ENCODE measurements at places on chromosomes 7 and 10. TPM values are rescaled to one million over a fixed set of nuclear protein-coding genes. Genes with fewer than 3 reads are reported as not detected.

The FAM237B gene
- polyA plus RNA-seq: 0.08 TPM

DNA sequence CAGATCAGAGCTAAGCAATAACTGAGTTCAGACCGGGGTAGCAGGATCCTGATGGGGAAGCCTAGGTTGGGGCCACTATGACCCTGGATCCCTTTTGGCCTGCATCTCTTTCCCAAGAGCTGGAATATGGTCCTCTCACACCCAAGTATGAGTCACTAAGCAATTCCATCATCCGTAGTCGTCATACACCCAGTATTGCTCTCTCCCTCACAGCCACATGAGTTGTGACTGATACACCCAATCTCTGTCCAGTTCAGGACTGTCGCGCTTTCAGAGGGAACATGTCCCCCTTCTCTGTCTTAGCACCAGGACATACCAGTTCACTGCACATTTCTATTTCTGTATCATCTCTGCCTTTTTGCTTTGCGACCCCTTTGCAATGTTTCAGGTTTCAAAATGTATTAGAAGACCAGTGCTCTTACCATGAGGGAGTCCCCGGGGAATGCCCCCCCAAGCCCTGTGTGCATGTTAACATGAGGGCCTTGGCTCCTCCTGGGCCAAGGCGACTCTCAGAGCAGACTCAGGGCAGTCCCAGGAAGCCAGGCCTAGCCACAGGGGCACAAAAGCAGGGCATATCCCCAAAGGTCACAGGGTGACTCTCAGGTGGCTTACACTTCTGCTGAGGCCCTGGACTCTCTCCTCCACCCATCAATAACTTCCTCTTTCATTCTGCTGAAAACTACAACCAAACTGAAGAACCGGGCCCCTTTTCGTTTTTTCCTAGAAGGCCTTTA is 75.3 kb upstream of the SAMD8 start:
- no peak for DNase-seq

DNA sequence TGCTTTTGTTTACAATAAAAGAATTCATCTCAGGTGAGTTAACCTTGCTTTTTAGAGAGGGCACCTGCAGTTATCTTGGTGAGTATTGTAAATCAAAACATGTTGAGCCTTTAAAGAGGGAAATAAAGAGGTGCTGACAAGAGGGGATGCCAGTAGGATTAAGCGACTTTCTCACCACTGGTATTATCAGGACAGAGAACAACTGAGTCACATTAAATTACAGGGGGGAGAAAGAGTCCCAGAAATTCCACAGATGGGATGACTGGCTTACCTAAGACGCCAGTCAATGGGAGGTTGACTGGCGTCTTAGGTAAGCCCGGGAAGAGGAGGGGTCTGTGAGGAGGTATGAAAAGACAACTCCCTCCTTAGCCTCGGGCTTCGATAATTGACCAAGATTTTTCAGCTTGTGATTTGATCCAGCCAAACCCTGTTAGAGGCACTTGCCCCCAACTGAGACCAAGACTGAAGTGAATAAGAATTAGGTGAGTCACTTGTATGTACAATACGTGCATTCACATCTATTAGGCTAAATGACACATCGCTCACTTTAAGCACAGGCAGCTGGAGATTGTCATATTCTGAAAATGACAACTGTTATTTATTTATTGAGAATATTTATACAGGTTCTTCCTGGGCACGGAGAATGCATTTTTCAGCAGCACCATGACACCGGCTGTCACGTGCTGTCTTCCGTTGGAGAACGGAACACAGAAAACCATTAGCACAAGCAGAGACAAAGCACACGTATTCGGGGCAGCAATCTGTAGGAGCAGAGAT is 117.6 kb downstream of the SEM1 start:
- no peak for DNase-seq

The PIK3AP1 gene
- polyA plus RNA-seq: 2.7 TPM

- DNase-seq: no peak
These were observed 28.4 kb downstream of the DPCD start for GRCh38 chr10:101616415-101617101.

The TRDMT1 gene
- 7.9 TPM for polyA plus RNA-seq

DNA sequence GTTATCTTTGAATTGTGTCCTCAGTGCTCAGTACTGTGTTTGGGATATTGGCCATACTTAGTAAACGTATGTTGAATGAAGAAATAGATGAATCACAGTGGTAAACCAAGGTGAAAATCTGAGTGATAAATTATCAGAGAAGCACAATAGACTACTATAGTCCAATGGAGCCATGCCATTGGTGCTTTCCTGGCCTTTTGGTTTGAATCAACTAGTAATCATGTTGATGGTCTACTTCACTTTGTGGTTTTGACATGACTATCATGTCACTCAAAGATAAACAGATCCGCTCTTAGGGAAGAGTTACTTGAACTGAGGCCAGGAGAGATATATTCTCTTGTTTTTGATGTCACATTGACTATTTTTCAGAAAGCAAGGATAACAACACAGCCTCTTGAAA is 86.1 kb upstream of the IGFBP3 start:
- no peak for DNase-seq

The CCL24 gene
- 0.50 TPM for polyA plus RNA-seq

- DNase-seq: no peak
These were observed 200.9 kb upstream of the CNTNAP2 start for GRCh38 chr7:145915679-145916078.

The HELLS gene
- 11.0 TPM for polyA plus RNA-seq

GRCh38 chr7:82600531-82600930 is 157.0 kb upstream of the CACNA2D1 start:
- DNase-seq: no peak

All from muscle of back (tissue), 13 donors.